ENCODE measurements at places on chromosomes 2 and 18. TPM values are rescaled to one million over a fixed set of nuclear protein-coding genes. Genes with fewer than 3 reads are reported as not detected.

Gene CCL20
- not detected for total RNA-seq

Gene EFEMP1
- 296 TPM for total RNA-seq

Gene PRSS56
- not detected for total RNA-seq

Gene PDE11A
- 0.85 TPM for total RNA-seq

Gene CCDC85A
- 23.2 TPM for total RNA-seq

Gene PPP1R1C
- total RNA-seq, result not detected

Gene TLX2
- total RNA-seq, result not detected

Gene TMEM247
- total RNA-seq, result not detected

Gene ZNF385B
- total RNA-seq, result 0.41 TPM

DNA sequence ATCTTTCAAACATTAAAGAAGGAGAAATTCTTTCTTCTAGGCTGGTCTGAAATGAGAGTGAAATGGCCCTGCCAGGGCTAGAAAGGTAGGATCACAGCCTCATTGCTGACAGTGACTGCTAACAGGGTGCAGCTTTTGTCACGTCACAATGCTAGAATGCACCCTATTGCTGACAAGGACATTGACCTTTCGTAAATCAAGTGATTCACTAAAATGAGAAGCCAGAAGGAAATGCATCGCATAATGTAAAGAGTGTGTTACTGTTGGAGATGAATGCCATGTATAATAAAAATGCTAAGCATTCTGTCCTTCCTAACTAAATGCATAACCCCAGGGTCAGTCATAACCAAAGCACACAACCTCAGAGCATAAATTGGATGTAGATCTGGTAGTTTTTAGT lies 732.9 kb downstream of the TDRD15 start:
- DNase-seq, result no peak

DNA sequence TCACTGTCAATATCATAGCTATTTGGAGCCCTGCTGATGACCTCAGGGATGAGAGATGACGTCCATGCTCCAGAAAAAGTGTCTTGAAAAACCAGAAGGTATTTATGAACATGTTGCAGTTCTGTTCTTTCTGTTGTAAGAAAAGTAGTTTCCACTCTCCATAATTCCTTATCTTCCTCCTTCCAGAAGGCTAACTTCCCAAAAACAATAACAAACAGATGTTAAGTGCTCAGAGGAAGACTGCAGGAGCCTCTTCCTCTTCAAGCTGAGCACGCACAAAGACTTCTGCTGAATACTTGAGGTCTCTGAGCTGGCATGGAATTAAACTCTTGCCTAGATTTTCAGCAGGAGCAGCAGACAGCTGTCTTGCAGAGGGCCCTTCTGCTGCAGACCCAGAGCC lies 434.5 kb upstream of the KLHL29 start:
- no peak for DNase-seq

- no peak for DNase-seq
Measured at GRCh38 chr2:64179582-64180321, 35.5 kb upstream of the PELI1 start.

GRCh38 chr18:49344096-49344495 lies 116.3 kb downstream of the DYM start:
- DNase-seq, result no peak

DNA sequence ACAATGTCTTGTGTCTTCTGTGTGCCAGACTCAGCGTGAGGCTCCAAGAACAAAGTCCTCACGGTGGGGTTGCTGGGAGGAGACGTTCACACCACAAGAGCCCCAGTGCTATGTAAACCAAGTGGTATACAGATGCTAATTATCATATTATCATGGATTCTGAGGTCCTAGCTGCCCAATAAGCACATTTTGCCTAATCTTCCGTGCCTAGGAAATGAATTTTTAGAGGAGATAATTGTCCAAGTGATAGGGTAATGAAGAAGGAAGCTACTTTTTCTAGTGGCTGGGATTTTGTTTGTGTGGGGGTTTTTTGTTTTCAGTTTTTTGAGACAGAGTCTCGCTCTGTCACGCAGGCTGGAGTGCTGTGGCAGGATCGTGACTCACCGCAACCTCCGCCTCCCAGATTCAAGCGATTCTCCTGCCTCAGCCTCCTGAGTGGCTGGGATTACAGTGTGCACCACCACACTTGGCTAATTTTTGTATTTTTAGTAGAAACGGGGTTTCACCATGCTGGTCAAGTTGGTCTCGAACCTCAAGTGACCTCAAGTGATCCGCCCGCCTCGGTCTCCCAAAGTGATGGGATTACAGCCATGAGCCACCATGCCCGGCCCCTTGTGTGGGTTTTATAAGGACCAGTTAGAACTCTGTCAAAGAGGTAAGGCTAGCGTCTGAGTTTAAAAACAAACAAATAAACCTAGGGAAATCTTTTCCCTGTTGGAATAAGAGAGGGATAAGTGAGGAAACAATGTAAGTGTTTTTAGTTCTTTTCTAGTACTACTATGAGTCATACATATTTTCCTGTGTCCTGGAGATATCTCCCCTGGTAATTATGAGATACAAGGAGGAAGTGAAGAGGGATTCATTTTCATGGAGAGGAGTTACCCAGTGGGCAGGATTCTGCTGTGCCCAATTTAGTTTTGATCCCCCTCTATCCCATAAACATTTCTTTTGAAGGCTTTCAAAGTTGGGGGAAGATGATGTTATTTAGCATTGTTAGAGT lies 9.5 kb upstream of the SMAD7 start:
- DNase-seq, result no peak

- no peak for DNase-seq
Measured at GRCh38 chr2:31236433-31237205, 2.7 kb downstream of the EHD3 start.

DNA sequence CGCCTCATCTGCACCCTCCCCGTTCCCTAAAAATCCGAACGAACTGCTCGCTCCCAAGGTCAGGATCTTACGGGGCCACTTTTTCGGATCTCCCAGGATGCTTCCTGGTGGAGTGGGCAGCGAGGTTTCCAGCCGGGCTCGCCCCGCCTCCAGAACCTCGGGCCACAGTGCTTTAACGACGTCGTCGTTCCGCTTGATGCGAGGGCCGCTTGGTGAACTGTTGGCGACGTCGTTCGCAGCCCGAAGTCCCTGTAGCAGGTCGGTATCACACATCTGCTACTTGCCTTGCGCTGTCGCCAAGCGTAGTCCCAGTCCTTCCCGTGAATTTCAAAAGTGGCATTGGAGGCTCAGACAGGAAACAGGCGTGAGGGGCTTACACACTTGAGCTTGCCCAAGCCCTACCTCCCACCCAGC lies 15.3 kb downstream of the EVX2 start:
- no peak for DNase-seq

DNA sequence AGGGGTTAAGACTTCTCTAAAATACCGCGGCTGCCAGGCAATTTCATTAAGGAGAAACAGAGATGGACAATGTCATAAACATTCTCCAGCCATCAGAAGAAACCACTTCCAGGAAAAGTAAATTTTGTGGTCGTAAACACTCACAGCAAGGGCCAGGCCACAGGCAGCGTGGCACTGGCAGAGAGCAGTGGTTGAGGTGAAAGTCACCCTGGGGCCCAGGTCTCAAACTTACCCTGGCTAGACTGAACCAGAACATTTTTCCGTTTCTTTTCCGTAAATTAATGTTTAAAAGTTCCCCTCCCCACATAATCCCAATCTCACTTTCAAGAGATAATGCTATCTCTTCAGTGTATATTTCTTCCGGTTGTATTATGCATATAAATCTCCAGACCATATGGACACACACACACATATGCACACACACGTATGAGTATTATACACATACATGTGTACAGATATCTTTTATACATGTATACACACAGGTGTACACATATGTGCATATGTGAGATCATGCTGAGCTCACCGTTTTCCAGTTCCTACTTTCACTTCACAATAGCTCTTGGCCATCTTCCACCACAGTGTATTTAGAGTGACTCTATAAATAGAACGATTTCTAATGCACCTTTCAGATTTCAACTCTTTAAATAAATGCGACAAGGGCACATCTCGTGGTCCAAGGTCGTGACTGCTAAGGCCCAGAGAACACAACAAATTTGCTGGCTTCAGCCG lies 90.1 kb downstream of the MALT1 start:
- no peak for DNase-seq

DNA sequence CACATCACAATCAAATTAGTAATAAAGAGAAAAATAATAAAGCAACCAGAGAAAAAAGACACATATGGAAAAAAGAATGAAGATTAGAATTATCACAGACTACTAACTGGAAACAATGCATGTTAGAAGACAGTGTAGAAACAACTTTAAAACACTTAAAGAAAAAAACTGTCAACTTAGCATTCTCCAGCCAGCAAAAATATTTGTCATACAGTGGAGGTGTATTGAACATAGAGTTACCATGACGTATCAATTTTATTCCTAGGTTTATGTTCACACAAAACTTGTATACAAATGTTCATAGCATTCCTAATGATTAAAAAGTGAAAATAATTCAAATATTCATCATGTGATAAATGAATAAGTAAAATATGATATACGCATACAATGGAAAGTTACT lies 61.5 kb upstream of the ADAM23 start:
- no peak for DNase-seq

DNA sequence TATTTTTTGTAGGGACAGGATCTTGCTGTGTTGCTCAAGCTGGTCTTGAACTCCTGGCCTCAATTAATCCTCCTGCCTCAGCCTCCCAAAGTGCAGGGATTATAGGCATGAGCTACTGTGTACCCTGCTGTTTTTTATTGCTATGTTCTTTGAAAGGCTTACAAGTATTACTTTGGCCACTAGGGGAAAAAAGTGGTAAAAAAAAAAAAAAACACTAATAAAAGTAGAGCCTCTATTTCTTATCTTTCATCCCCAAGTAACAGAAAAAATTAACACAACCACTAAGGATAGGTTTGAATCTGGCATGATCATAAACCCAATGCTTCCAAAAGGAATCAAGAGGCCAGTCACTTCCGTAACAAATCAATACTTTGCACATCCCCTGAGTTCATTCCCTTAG lies 11.6 kb downstream of the NOL10 start:
- DNase-seq, result no peak

DNA sequence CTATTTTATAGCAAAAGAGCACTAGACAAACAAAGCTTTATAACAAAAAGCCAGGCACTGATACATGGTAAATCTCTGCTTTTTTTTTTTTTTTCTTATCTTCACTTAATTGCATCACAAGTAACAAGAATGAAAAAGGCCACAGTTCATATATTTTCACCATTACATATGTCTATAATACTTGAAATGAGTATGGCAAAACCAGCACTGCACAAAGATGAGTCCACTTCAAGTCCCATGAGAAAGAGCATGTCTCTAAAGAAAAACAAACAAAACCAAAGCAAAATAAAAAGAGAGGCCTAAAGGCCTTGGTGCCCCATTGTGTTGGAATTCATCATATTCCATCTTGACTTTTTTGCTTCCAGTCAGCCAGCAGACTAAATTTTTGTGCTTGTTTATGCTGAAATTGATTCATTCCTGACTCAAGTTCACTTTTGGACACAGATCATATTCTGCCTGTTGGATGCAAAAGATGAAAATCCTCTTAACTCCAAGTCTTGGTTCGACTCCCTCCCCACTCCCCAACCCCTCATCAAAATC lies 264.9 kb upstream of the CCDC68 start:
- DNase-seq, result no peak

GRCh38 chr2:164984428-164984827 lies 29.1 kb upstream of the SLC38A11 start:
- DNase-seq, result no peak

GRCh38 chr2:118837621-118838020 lies 9.8 kb downstream of the EN1 start:
- DNase-seq, result no peak

DNA sequence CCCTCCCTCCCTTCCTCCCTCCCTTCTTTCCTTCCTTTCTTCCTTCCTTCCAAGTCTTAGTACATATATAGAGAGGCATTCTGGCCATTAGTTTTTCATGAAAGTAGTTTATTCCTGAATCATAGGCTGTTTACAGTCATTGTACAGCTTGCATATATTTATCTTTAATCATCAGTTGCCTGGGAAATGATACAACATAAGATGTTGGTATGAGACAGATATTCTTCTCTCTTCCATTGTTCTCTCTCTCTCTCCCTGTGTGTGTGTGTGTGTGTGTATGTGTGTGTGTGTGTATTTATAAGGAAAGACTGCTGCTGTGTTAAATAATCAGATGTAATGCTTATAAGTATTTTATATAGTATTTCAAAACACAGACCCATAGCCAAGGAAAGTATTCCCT lies 289.8 kb upstream of the UBE2E3 start:
- DNase-seq, result no peak

GRCh38 chr2:151053661-151053990 lies 208.0 kb downstream of the RBM43 start:
- DNase-seq, result no peak

DNA sequence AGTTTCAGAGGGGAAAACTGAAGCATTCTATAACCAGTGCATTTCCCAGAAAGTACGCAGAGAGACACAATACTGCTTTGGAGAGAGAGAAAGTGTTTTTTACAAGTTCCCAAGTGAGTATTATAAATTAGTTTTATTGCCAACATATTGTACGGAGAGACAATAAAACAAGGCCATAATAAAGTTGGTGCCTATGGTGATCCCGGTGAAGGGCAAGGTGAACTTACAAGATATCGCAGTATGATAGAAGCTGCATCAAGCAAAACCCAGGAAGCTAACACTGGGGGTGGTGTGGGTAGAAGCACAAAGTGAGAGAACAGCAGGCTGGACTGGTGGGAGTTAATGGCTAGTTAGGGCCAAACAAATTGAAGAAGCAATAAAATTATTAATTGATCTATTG lies 7.5 kb downstream of the TMSB10 start:
- DNase-seq, result no peak

DNA sequence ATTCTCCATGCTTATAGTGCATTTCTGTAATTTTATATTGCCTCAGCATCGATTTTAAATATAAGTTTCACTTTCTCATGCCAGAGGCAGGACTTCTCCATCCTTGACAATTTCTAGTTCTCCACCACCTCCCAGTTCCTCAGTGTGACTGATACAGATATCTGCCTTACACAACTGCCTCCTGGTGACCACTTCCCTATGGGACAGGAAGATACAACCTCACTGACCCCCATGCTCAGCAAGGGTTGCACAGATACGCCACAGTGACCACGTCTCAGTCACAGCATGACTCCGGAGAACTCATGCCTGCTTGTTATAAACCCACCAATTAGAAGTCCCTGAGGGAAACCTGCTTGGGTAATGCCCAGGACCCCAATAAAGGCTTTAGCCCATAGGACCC lies 284.0 kb upstream of the MC4R start:
- no peak for DNase-seq

- no peak for DNase-seq
Measured at GRCh38 chr2:190583507-190584337, 49.2 kb upstream of the NEMP2 start.

DNA sequence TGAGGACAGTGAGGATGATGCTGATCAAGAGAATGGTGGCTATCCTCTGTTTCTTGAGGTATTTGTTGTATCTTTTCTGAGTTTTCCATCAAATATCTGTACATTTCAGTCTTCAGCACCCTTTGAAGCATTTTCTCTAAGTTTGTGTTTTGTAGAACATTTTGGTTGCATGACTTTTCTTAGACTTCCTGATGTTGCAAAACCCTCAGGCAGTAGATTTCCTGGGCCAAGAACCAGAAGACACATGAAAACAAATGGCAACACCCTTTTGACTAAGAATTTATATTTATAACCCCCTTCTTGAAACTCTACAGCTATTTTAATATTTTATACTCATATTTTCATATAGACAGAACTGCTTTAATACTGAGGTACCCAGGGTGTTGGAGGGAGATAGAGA lies 16.2 kb downstream of the HNMT start:
- no peak for DNase-seq
